Brain (organoid and tissue), 16 donors: ENCODE measurements at places on chromosomes 3 and 15.

GRCh38 chr15:68991723-68992122 is 22.8 kb upstream of the NOX5 start:
- peak; percentile 63 for DNase-seq

DNA sequence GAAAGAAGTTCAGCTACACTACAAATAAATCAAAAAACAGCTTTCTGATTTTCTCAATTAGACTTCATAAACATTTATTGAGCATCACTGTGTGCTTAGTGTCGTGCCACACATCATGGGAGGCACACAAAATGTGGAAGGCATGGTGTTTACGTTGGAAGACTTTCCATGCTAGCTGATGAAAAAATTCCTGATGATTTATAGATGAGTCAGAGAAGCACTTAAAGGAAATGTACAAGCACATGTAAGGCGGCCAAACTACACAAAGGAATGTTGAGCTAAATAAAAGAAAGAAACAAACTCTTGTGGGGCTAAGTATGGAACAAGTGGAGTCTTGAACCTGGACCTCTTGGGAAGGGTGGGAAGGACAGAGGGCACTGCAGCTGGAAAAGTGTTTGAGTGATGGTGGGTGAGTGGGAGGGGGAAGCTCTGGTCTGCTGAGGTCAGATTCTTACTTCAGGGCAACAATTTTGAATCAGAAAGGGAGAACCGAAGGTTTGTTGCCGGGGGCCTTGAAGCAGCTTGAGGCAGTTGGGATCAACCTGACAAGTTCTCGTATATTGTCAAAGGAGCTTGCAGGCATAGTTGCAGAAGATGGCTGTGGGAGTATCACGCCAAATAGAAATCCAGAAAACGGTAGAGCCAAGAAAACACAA is 66.9 kb downstream of the FOXB1 start:
- DNase-seq = no peak

DNA sequence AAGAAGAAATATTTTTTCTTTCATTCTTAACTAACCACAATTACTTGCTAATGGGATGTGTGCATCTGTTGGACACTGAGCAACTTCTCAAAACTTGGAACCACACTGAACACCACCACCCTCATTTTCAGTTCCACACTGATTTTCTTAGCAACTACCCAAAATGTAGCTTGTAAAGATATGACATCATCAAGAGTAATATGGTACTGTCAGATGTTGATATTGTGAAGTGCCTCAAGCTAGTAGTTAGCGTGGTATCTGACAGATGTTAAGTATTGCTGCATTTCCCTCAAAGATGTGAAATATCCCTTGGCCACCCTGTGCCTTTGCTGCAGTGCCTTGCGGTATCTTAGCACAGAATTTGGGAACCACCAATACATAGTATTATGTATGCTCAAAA is 9.3 kb downstream of the RFTN1 start:
- DNase-seq = no peak

- DNase-seq = no peak
Observed at GRCh38 chr15:69760258-69760845, 307.7 kb downstream of the RPLP1 start.

GRCh38 chr3:49410846-49411534 is 786 bp downstream of the RHOA start:
- DNase-seq = peak; percentile 15
